ENCODE measurements at places on chromosomes 13 and 19.

DNA sequence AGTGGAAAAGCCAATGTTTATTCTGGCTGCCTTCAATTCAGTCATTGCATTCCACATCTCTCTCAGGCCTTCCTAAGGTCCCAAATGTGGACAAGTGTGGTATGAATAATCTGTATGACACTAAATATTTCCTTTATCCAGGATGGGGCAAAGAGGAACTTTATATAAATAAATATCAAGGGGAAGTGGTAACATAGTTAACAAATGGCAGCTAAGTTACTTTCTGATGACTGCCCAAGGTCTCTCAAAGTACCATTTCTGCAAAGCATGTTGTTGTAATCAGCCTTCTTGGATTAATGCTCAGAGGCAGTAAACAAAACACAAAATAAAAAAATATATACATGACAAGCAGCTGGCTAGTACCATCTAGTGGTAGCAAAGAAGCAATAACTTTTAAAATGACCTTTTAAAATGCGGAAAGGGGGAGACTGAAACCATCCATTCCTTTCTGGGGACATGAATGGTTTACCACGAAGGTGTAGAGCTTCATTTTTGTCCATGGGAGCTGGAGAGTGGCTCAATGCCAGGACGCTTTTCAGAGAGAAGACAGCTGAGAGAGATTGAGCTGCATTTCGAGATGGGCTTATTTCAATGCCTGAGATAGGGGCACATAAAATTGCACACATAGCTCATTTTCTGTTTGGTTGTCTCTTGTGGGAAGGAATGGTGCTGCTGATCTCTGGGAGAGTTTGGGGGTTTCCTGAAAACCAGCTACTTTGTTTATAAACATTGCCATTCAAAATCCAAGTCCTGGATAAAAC is 259.2 kb downstream of the RFC3 start:
- no peak for DNase-seq

DNA sequence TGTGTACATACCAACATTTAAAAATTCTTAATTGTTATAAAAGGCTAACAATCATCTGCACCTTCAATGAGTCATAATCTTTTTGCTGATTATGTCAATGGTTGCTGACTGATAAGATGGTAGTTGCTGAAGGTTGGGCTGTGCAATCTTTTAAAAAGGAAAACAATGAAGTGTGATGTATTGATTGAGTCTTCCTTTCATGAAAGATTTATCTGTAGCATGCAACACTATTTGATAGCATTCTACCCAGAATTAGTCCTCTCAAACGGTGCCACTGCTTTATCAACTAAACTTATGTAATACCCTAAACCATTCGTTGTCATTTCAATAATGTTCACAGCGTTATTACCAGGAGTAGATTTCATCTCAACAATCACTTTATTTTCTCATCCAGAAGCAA is 2360.6 kb downstream of the PCDH9 start:
- no peak for DNase-seq

DNA sequence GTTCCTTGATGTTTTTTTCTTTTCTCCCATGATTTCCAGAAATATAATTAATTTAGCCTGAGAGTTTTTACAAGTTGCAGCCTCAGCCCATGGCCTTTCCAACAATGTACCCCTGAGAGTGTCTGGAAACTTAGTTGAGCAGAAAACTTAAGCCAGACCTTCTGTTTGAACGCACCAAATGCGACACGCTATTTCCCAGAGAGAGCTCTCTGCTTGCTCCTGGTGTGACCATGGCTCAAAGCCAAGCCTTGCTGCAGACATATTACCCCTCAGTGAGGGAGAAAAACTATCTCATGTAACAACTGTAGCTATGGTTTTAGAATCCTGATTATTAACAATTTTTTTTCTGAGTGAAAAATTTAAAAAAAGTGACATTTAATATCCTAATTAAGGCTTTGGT is 1204.5 kb upstream of the SLC10A2 start:
- DNase-seq = no peak

DNA sequence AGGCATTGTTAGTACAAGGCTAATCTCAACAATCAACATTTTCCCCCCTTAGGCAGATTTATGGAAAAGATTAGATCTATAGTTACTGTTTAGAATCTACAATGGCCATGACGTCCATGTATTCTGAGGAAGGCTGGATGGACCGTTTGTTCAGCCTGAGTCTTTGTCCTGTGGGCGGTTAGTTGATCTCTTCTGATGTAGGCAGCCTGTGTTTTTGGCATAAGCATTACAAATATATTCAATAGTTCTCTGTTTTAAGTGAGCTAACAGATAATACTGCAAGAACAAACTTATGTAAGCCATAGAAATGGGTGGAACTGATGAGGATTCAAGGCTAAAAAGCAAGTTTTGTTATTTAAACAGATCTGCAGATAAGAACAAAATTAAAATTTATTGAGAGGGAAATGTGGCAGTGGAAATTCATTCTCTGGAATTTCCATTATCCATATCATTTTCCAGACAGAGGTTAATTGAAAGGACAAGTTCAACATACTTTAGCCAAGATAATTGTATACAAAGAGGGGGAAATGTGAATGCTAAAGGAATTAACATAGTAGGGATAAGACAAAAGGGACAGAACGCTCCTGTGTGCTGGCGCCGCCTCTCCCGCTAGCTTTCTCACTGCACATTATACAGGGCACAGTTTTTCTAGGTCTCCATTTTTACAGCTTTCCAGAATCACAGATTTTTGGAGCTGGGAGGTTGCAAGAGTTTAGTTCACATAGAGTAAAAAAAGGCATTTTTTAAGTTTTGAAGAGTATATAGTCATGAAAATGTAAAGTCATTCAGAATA is 48.6 kb downstream of the FAM124A start:
- no peak for DNase-seq

GRCh38 chr19:44757057-44757734 is 8.7 kb downstream of the BCL3 start:
- DNase-seq = no peak

GRCh38 chr19:49894879-49895565 is 1.7 kb downstream of the IL4I1 start:
- no peak for DNase-seq

DNA sequence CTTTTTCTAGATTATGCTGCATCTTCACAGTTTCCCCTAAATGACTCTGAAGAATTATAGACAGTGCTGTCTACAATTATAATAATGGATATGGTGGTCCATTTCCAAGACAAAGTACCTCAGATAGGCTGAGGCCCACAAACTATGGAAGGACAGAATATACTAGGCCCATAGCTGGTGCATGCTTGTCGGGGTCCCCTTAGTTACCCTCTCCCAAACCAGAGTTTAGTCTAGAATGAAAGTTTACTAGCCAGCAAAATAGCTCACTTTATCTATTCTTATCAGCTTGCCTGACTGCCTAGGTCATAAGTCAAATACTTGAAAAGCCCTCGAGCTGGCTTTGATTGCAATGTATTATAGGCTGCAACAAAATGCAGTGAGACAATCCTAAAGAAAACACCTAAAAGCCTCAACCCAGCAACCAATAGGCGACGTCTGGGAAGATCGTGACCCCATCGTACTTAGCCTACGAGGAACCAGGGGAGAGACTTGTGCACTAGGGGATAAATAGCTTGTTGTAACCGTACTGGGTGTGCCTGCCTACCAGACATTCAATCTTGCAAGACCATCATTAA is 785 bp upstream of the IGFL2 start:
- DNase-seq = no peak

GRCh38 chr13:91072486-91072885 is 275.0 kb upstream of the MIR17HG start:
- no peak for DNase-seq

GRCh38 chr13:33917190-33917589 is 99.2 kb downstream of the RFC3 start:
- no peak for DNase-seq

- no peak for DNase-seq
These were observed 6.0 kb upstream of the BCL3 start for GRCh38 chr19:44742330-44743061.

- DNase-seq = no peak
These were observed 35.1 kb downstream of the TMEM161A start for GRCh38 chr19:19103167-19103566.

DNA sequence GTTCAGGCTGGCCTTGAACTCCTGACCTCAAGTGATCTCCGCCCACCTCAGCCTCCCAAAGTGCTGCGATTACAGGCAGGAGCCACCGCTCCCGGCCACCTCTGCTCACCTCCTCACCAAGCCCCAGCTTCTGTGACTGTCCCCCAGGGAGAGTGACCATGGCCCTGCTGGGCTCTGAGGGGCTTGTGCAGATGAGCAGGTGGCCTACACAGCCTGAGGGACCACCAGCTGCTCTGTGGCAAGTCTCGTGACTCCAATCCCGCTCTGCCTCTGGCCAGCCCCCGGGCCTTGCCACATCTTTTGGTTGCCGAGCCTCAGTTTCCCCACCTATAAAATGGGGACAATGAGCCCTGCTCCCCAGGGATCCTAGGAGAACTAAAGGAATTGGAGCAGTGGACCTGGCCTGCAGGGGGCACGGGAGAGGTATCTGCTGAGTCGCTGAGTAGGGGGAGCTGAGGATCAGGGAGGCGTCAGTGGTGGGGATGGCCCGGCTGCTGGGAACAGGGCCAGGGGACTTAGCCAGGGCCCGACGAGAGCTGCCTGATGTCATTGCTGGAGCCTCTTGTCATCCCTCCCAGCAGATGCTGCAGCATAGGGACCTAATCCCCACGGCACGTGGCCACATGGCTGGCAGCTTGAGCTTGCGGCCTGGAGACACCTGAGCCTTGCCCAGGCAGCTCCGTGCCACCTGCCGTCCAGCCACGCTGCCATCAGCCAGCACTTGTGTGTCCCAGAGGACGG is 74.7 kb downstream of the GADD45B start:
- DNase-seq = no peak

DNA sequence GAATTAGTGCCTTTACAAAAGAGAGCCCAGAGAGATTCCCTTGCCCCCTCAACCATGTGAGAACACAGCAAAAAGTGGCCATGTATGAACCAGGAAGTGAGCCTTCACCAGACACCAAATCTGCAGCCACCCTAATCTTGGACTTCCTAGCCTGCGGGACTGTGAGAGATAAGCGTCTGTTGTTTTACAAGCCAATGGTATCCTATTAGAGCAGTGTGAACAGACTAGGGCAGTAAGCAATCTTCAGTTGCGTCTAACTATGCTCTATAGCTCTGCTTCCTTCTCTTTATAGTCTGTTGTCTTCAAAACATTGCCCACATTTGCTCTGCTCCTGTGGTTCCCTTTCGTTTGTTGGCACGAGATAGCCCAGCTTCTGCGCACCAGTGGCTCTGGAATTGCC is 109.5 kb upstream of the FNDC3A start:
- no peak for DNase-seq

- DNase-seq = no peak
These were observed 187.7 kb downstream of the ABCC4 start for GRCh38 chr13:95113601-95114000.

DNA sequence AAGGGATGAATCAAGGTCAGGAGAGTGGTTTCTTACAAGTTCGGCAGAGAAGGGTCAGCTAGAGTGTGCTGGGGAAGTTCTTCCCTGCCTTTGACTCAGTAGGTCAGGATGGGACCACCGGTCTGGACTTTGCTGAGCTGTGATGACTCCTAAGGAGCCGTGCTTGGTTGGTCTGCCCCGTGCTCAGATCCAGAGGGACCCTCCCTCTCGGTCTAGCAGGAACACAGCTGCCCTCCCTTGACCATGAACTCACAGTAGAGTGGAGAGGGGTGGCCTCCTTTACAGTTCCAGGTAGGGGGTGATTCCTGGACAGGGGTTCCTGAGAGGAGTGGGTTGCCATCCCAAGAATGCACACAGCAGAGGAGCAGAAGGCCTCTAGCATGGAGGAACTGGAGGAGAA is 4.3 kb downstream of the RPS19 start:
- no peak for DNase-seq

- no peak for DNase-seq
These were observed 3.3 kb downstream of the COL4A1 start for GRCh38 chr13:110303644-110304043.

GRCh38 chr19:14411161-14411937 is 7.8 kb downstream of the DDX39A start:
- no peak for DNase-seq

- no peak for DNase-seq
These were observed 800 bp downstream of the ELL start for GRCh38 chr19:18520848-18521691.

- no peak for DNase-seq
These were observed 15.7 kb downstream of the MRPS12 start for GRCh38 chr19:38946229-38947010.

- DNase-seq = no peak
These were observed 19.5 kb upstream of the NDUFS7 start for GRCh38 chr19:1364070-1364704.

GRCh38 chr13:35025314-35025713 is 83.2 kb downstream of the NBEA start:
- no peak for DNase-seq

- no peak for DNase-seq
These were observed 45.2 kb upstream of the AMER2 start for GRCh38 chr13:25217023-25217885.

DNA sequence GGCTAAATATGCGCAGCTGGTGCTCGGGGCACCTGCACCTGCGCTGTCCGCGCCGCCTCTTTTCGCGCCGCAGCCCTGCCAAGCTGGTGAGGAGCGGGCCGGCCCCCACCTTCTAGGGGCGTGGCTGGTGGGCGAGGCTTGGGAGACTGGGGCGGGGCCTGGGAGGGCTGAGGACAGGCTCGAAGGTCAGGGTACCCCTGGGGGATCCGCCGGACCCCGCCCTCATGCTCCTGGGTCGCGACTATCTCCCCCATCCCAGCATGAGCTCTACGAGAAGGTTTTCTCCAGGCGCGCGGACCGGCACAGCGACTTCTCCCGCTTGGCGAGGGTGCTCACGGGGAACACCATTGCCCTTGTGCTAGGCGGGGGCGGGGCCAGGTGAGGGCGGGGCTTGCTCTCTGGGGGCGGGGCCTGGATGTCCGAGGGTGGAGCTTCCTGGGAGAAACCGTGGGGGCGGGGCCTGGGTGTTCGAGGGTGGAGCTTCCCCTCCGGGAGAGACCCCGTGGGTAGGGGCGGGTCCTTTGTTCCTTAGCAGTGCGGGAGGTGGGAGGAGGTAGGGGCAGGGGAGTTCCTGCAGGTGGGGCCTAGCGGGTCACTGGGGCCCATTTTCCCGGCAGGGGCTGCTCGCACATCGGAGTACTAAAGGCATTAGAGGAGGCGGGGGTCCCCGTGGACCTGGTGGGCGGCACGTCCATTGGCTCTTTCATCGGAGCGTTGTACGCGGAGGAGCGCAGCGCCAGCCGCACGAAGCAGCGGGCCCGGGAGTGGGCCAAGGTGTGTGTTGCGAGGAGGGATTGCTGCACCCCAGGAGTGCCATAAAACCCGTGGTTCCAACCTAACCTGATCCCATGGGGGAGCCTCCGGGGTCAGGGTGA is 19.7 kb downstream of the PNPLA6 start:
- no peak for DNase-seq

- DNase-seq = no peak
These were observed 2.0 kb downstream of the DNAJC3 start for GRCh38 chr13:95678967-95679366.

All from GM12878 (cell line).